Vein endothelial cell (primary cell): ENCODE measurements at places on chromosomes 5 and 9. TPM values are rescaled to one million over a fixed set of nuclear protein-coding genes. Genes with fewer than 3 reads are reported as not detected.

The GPR151 gene
- not detected in 2 replicates for total RNA-seq

The FCN2 gene
- total RNA-seq, result not detected in 2 replicates

The CCL28 gene
- 2.3 and 2.7 TPM in 2 replicates for total RNA-seq

The FLT4 gene
- total RNA-seq, result 93.0 and 123 TPM in 2 replicates

The TICAM2 gene
- 0.65 and 1.4 TPM in 2 replicates for total RNA-seq

The PALM2AKAP2 gene
- under 0.01 and 0.29 TPM in 2 replicates for total RNA-seq

The SNCB gene
- 0.57 TPM in 1 of 2 replicates, not detected in the other for total RNA-seq

The WHRN gene
- total RNA-seq, result 0.67 and 1.6 TPM in 2 replicates

The KCNN2 gene
- total RNA-seq, result 2.6 and 3.3 TPM in 2 replicates

The KIF4B gene
- 0.33 and 0.48 TPM in 2 replicates for total RNA-seq

The ALDH1B1 gene
- 25.2 and 25.8 TPM in 2 replicates for total RNA-seq

The PCDHGB6 gene
- 4.3 and 6.2 TPM in 2 replicates for total RNA-seq

The SLC9A3 gene
- total RNA-seq, result 1.8 and 2.3 TPM in 2 replicates

The S100Z gene
- total RNA-seq, result not detected in 2 replicates

The C5orf52 gene
- total RNA-seq, result not detected in 2 replicates

The UHRF2 gene
- 99.3 and 115 TPM in 2 replicates for total RNA-seq

The TERT gene
- total RNA-seq, result not detected in 2 replicates

The OGN gene
- total RNA-seq, result not detected in 2 replicates

The TRAF1 gene
- 1.3 and 4.5 TPM in 2 replicates for total RNA-seq

The PDE6A gene
- total RNA-seq, result under 0.01 TPM in 1 of 2 replicates, not detected in the other

The RMRP gene
- 49,879 and 52,393 TPM in 2 replicates for total RNA-seq

The C5 gene
- total RNA-seq, result 0.65 and 0.86 TPM in 2 replicates

The ELL2 gene
- total RNA-seq, result 15.4 and 23.4 TPM in 2 replicates

The SLIT3 gene
- total RNA-seq, result 0.10 and 0.33 TPM in 2 replicates

The NXNL2 gene
- not detected in 2 replicates for total RNA-seq

The FYB1 gene
- not detected in 2 replicates for total RNA-seq

The SLCO6A1 gene
- not detected in 2 replicates for total RNA-seq

The WDR41 gene
- total RNA-seq, result 59.5 and 73.2 TPM in 2 replicates

The EPB41L4B gene
- 0.98 and 1.3 TPM in 2 replicates for total RNA-seq

The FOXI1 gene
- total RNA-seq, result under 0.01 TPM in 1 of 2 replicates, not detected in the other

The OBP2B gene
- not detected in 2 replicates for total RNA-seq

The PCA3 gene
- total RNA-seq, result 0.29 and 0.33 TPM in 2 replicates

The LCN15 gene
- total RNA-seq, result not detected in 2 replicates

The ARL14EPL gene
- 0.33 and 0.67 TPM in 2 replicates for total RNA-seq

The CBY3 gene
- not detected in 2 replicates for total RNA-seq

The OSTF1 gene
- total RNA-seq, result 73.9 and 75.5 TPM in 2 replicates

The PCDHA6 gene
- total RNA-seq, result 0.19 and 0.33 TPM in 2 replicates

The SHISAL2B gene
- total RNA-seq, result not detected in 2 replicates

The EQTN gene
- not detected in 2 replicates for total RNA-seq
